ENCODE measurements at places on chromosomes 13 and 19.

- no peak for DNase-seq
Measured at GRCh38 chr13:101917833-101918661, 465.6 kb downstream of the ITGBL1 start.

GRCh38 chr13:70723732-70724131, 615.5 kb upstream of the KLHL1 start:
- no peak for DNase-seq

- DNase-seq: no peak
Measured at GRCh38 chr19:20858218-20858617, 64.8 kb upstream of the ZNF85 start.

- no peak for DNase-seq
Measured at GRCh38 chr13:44622261-44622660, 46.1 kb upstream of the TSC22D1 start.

GRCh38 chr19:1311543-1312091, 25.9 kb downstream of the EFNA2 start:
- no peak for DNase-seq

- no peak for DNase-seq
Measured at GRCh38 chr19:4596033-4596904, 36.8 kb upstream of the SEMA6B start.

DNA sequence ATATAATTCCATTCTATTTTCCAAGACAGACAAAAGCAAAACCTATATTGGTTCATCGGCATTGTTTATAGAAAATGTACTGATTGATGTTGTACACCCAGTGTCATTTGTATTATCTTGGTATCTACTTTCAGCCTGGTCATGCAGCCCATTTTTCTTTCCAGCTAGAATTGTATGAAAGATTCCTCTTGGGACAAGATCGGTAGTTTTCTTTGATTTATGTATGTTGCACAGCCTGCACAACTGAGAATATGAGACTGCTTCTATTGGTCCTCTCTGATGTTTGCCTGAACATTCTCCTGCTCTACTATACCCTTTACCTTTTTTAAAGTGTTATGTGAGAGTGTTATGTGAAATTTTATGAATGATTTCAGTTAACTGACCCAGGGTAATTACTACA, 487.7 kb upstream of the PRR20A start:
- DNase-seq: no peak

- DNase-seq: no peak
Measured at GRCh38 chr19:51211833-51212232, 13.0 kb upstream of the CD33 start.

Data from CD4-positive, alpha-beta T cell treated with Interleukin-17A for 1 hour (primary cell).